ENCODE measurements at places on chromosomes 13 and 19.

DNA sequence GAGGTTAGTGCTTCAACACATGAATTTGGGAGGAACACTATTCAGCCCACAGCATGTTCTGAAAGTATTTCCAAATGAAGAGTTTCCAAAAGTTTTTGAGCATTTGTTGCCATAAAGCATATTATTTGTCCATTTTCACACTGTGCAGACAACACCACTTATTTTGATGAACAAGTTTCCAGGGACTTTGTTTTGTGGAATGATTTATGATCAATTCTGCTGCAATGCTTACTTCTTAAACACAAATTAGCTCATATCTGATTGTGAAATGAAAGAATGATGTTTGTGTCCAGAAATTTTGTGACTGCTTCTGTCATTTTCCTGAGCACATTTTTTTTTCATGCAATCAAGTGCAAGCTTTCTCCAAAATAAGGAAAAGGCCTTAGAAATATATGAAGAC is 205.3 kb downstream of the RAP2A start:
- DNase-seq = no peak

DNA sequence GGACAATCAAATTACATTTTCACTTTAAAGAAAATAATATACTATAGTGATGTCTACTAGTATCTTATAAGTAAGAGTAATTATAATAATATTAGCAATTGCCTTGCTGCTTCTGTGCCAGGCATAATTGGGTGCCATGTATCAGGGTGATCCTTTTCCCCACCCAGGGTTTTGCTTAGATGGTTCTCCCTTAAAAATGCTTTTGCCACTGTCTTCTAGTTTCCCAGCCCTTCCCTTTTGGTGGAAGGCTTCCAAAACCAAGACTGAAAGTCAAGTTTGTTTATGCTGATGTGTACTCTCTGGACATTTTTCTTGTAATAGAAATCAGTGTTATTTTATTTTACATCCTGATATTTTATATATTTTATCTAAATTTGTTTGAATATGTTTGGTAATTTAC is 77.8 kb downstream of the ITGBL1 start:
- DNase-seq = no peak

- DNase-seq = no peak
Measured at GRCh38 chr13:30360586-30360985, 53.2 kb upstream of the KATNAL1 start.

- no peak for DNase-seq
Measured at GRCh38 chr13:71417205-71417604, 449.8 kb downstream of the DACH1 start.

- no peak for DNase-seq
Measured at GRCh38 chr19:14248578-14249011, 42.6 kb upstream of the ADGRL1 start.

DNA sequence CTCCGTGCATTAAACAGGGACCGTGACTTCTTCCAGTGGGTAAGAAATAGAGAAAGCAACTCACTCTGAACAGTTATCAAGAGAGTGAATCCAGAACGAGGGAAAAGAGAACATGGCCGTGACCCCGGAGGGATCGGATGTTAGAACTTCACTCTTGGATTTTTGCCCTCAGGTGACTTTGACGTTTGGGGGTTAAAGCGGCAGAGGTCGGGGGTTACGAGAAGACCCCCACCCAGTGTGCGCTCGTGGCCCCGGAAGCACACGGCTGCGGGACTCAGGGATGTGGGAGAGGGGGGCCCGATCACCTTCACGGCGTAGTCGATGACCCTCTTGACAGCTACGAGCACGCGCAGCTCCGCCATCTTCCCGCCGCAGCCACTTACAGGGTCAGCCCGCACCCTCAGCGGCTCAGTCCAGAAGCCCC is at the start of gene ETFB:
ETFB (minus strand) TSS at position 424 of the 424 bp plus-strand sequence; CDS start at position 362, 62 bp downstream.
- no peak for DNase-seq

- no peak for DNase-seq
Measured at GRCh38 chr13:72383646-72384045, 343.8 kb downstream of the MZT1 start.

- no peak for DNase-seq
Measured at GRCh38 chr19:55208880-55209692, at the start of gene PTPRH. TSS of gene PTPRH (minus strand) at chr19:55209501. CDS start at chr19:55209433, 68 bp downstream.

- DNase-seq = peak; percentile 6
Measured at GRCh38 chr13:93116809-93117208, 109.8 kb upstream of the GPC6 start.

- DNase-seq = no peak
Measured at GRCh38 chr19:1884719-1885334, 469 bp downstream of the ABHD17A start.

DNA sequence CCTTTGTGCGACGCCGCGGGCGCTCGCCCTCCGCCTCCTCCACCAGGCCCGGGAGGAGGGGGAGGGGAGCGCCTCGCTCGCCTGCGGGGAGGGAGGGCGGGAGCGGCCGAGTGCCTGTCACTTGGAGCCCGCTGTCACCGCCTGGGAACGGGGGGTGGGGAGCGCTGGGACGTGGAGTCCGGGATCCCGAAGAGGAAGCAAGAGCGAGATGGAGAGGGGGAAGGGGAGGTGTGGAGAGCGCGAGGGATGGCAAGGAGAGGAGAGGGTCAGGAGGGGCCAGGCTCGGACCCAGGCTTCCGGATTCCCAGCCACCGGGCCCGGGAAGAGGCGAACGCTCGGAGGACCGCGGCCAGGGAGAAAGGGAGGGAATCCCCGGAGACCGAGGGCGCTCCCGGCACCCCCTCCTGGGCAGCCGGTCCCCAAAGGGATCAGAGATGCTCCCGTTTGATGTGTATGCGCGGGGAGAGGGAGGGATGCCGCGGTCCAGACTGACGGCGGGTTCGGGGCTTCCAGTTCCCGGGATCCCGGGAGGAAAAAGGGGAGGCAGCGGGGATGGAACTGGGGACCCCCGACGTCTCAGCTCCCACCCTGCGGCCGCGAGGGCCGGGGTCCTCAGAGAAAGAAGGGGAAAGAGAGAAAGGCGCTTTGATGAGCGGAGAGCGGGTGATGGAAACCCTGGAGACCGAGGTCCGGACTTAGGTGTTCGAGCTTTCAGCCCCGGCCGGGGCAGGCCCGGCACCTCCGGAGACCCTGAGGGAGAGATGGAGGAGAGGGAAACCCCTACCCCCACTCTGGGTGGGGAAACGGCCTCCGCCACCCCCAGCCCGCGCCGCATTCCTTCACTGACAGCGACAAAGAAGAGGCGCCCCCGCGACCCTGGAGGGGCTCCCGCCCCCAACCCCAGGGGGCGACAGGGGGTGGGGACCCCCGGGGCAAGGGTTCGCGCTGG is 4.7 kb upstream of the DPF1 start:
- peak; percentile 43 for DNase-seq

DNA sequence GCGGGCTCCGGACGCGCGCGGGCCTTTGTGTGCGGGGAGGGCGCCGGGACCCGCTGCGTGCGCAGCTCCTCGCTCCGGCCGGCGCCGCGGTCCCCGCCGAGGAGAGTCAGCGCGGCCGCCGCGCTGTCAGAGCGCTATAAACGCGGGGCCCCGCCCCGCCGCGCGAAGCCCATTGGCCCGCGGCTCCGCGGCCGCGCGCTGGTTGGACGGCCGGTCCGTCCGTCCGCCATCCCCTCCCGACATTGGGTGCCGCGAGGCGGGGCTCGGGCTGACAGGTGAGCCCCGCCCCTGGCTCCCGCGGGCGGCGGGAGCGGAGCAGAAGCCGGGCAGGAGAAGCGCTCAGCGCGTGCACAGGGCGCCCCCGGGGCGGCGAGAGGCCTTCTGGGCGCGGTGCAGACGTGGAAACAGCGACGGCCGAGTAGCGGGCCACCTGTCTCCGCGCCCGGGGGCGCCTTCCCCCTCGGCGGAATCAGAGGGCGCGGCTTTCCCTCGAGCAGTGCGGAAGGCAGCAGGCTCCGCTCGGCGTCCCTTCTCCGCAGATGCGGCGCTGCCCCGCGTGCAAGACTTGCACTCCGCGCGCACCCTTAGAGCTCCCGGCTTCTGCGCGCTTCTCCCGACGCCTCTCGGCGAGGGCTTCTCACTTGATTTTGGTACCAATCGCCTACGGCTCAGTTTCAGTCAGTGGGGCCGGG is at the start of gene EFNB2:
EFNB2 (minus strand) TSS at position 111 of the 692 bp plus-strand sequence. CDS start 698 bp downstream, outside the sequence.
- peak; percentile 94 for DNase-seq

- no peak for DNase-seq
Measured at GRCh38 chr19:49196527-49197240, 39.1 kb downstream of the TRPM4 start.

- DNase-seq = no peak
Measured at GRCh38 chr13:113996912-113997745, 23.3 kb upstream of the C13orf46 start.

- no peak for DNase-seq
Measured at GRCh38 chr19:36688058-36688457, 646 bp downstream of the ZNF567 start.

DNA sequence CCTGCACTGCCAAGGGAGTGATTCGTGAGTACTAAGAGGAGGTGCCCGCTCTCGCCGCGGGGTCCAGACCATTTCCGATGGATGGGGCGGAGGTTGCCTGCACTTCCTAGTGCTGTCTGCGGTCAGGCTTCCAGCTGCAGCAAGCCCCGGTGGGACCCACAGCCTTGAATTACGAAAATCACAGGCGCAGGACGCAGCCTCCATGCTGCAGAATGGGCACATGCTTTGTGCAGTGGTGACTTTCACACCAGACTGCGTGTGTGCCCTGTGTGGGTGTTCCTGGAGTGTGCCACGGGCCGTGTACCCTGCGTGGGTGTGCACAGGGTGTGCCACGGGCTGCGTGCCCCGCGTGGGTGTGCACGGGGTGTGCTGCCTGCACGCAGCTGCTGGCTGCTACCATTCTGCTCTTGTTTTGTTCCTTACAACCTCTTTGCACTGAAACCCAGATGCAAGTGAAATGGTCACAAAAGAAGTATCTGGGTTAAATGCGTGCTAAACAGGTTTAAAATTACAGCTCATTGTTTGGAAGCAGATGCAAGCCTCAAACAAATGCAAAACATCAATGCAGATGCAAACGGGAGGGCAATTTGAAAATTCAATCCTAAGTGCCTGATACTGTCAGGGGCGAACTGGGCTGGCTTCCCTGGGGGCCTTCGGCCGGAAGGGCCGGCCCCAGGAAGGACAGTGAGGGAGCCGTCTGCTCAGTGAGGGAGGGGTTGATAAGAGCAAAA is 221.2 kb upstream of the SOX1 start:
- DNase-seq = no peak

- DNase-seq = no peak
Measured at GRCh38 chr13:113239357-113239756, 29.9 kb downstream of the CUL4A start.

- DNase-seq = no peak
Measured at GRCh38 chr19:57171551-57172081, 4.3 kb upstream of the DUXA start.

DNA sequence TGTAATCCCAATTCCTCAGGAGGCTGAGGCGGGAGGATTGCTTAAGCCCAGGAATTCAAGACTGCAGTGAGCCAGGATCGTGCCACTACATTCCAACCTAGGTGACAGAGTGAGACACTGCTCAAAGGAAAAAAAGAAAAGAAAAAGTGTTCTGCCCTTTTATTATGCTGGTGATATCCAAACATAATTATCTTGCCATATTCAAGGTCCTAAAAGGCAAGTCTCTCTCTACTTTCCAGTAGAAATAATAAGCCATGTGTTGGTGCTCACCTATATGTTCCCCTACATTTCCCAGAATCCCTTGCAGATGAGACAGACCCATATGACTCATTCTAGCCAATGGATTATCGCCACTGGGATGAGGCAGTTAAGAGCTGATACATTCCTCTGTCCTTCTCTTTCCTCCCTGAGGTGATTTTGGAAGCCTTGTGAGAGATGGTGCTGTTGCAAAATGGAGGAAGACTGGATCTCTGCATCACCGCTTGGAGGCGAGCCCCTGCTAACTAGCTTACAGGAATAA is 58.3 kb upstream of the MRI1 start:
- DNase-seq = peak; percentile 14

- DNase-seq = no peak
Measured at GRCh38 chr13:34038541-34039068, 220.7 kb downstream of the RFC3 start.

GRCh38 chr19:33299051-33299688 is 3.2 kb downstream of the CEBPA start:
- DNase-seq = no peak

DNA sequence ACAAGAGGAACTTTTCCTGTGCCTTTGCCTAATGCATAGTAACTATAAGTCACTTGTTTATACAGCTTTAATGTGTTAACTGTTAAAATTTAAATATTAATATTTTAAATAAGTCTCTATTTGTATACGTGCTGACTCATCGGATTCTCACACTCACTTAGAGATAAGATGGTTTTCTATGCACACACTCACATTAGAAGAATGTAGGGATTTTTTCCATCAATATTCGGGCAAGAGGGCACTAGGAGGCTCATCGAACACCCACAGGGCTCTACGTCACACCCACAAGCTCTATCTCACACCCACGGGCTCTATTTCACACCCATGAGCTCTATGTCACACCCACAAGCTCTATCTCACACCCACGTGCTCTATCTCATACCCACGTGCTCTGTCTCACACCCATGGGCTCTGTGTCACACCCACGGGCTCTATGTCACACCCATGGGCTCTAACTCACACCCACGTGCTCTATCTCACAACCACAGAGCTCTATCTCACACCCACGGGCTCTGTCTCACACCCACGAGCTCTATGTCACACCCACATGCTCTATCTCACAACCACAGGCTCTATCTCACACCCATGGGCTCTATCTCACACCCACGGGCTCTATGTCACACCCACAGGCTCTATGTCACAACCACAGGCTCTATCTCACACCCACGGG is 73.4 kb downstream of the COL4A2 start:
- DNase-seq = no peak

- DNase-seq = peak; percentile 78
Measured at GRCh38 chr19:49151267-49152118, 3.7 kb downstream of the HRC start.

DNA sequence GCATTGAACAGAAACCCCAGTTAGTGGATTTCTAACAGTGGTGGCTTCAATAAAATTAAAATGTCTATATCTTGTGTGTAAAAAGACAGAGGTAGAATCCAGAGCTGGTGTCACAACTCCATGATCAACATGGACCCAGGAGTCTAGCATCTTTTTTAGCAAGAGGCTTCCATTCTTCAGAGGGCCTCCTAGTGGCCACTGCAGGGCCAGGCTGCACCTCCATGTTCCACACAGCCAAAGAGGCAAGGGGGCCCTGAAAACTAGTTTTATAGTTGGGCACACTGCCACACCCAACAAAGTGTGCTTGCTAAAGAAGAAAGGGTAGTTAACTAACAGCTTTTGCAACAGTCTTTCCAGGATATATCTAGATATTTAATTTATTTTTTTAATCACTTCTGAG is 12.9 kb downstream of the N4BP2L1 start:
- DNase-seq = no peak

DNA sequence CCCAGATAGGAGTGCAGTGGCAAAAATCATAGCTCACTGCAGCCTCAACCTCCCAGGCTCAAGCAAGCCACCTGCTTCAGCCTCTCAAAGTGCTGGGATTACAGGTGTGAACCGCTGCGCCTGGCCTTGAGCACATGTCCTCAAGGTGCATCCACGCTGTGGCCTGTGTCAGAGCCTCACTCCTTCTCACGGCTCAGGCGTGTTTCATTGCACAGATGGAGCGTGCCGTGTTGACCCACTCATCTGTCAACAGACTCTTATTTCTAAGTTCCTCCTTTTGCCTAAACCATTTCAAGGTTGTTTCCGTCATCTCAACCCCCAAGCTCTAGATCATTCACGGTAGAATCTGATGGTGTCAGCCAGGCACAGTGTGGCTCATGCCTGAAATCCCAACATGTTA is 28.2 kb downstream of the ATP8B3 start:
- no peak for DNase-seq

- DNase-seq = no peak
Measured at GRCh38 chr13:92626274-92626673, 600.3 kb upstream of the GPC6 start.

Measured in T47D (cell line).